NCI-H748 treated with DMSO at 0.1 percent for 48 hours (cell line): ENCODE measurements at places on chromosomes 16 and 17.

GRCh38 chr17:75590314-75590761 is 2.7 kb downstream of the MYO15B start:
- DNase-seq = peak; percentile 3

DNA sequence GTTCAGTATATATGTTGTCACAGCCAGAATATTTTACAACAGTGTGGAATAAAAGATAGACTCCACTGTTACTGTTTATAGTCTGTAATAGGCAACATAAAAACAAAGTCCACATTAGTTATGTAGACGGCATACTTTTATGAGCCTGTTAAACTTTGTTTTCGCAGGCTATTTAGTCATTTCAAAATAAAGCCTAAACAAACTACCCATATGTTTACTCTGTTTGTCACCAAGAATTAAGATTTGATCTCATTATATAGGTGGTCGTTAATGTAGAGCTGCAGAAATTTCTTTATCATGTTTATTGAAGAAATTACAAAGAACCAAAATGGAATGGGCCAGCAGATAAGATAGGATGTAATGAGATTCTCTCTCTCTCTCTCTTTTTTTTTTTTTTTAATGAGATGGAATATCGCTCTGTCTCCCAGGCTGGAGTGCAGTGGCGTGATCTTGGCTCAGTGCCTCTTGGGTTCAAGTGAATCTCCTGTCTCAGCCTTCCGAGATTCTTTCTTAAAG is 943.8 kb upstream of the SOX9 start:
- DNase-seq = no peak

- DNase-seq = peak; percentile 23
These were observed 33.8 kb upstream of the KPNB1 start for GRCh38 chr17:47615766-47616424.

DNA sequence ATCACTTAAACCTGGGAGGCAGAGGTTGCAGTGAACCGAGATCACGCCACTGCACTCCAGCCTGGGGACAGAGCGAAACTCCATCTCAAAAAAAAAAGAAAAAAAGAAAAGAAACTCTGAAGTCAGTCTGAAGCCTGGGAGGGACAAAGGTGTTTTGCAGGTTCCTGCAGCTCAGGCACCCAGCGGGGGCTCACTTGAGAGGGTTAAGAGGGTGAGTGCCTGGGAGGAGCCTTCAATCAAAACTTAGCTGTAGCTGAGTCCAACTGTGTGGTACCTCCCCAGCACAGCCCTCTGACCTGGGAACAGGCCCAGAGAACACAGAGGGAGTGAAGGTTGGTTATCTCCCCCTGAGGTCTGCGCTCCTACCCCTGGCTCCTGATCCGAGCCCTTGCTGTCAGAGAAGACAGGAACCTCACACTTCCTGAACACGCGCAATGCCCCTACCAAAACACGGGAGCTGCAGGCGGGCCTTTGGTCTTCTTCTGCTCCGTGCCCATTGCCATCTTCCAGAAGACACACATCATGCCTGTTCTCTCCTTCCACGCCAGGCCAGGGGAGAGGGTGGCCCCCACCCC is 20.4 kb upstream of the ZC3H18 start:
- no peak for DNase-seq

GRCh38 chr17:44972953-44973352 is 4.8 kb upstream of the C1QL1 start:
- DNase-seq = no peak

DNA sequence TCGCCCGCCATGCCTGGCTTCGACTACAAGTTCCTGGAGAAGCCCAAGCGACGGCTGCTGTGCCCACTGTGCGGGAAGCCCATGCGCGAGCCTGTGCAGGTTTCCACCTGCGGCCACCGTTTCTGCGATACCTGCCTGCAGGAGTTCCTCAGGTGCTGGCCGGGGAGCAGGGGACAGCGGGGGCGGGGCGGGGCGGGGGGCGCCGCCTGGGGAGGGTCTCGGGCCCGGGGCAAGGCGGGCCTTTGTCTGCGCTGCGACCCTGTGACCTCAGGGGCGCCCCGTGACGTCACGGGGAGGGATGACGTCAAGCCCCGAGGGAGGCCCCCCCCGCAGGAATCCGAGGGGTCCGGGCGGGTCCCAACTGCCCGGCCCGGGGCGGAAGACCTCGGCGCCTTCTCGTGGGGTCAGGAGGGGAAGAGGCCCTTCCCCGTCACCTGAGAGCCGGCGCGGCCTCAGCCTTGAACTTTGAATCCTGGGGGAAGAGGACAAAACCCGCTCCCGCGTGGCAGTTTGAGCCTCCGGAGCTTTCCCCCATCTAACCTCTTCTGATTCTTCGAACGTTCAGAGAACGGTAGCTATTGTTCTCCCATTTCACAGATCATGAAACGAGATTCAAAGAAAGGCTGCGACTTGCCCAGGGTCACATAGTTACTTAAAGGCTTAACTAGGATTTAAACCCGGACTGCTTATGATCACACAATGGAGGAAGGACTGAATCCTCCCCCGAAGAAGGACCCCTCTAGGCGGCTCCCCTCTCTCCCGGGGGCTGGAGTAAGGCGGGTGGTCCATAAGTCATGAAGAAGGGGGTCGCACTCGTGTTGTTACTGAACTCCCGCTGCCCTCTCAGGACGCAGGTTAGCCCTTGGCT is 527 bp downstream of the TRAF4 start:
- no peak for DNase-seq

GRCh38 chr16:16009401-16009800 is 60.0 kb downstream of the ABCC1 start:
- DNase-seq = no peak

GRCh38 chr16:68646953-68647659 is 2.0 kb downstream of the CDH3 start:
- DNase-seq = no peak

DNA sequence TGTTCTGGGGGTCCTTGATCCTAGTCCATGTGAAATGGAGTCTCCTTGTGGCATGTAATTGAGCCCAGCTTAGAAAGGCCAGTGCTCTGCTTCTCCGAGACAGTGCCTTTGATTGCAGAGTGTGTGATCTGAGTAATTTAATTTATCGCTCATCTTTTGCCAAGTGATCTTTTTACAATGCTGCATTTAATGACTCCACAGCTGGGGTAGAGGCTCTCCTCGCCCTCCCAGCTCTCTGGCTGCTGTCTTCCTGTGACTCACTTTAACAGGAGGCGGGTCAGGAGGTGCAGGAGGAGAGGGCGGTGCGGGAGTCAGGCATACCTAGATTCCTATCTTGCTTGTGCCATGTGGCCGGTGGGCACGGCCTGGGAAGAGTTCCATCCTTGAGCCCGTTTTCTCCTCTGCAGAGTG is 113.4 kb upstream of the FOXF1 start:
- DNase-seq = no peak

- DNase-seq = no peak
These were observed 266.5 kb upstream of the PSMD7 start for GRCh38 chr16:74030000-74030706.

DNA sequence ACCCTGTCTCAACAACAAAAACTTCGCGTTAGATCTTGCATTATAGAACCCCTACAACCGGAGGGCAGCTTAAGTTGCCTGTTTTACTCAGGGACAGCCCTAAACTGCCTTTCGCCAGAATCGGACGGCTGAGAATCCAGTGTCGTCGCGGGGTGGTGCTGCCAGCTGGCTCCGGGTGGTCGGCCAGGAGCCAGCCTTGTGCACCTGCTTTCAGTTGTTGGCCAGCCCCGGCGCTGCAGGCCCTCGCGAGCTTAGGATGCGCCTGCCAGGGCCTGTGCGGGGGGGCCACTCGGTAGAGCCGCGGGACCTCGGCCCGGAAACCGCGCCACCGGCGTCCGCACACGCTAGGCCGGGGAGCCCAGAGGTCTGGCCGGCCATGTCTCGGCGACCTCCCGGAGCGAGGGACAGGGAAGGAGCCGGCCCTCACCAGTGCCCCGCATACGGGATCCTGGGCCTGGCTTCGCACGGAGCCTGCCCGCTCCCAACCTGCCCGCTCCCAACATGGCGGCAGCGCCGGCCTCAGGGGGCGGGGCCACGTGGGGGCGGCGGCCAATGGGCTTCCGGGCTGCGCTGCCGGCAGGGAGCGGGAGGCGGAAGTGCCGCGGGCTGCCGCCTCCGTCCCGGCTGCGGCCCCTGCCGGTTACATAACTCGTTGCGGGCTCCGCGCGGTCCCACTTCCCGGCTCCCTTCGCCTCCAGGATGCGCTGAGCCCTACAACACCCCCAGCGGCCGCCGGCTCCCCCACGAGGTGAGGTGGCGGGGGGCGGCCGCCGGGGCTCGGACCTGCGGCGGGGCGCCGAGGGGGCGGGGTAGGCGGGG is 14.2 kb downstream of the NAA60 start:
- peak; percentile 45 for DNase-seq

DNA sequence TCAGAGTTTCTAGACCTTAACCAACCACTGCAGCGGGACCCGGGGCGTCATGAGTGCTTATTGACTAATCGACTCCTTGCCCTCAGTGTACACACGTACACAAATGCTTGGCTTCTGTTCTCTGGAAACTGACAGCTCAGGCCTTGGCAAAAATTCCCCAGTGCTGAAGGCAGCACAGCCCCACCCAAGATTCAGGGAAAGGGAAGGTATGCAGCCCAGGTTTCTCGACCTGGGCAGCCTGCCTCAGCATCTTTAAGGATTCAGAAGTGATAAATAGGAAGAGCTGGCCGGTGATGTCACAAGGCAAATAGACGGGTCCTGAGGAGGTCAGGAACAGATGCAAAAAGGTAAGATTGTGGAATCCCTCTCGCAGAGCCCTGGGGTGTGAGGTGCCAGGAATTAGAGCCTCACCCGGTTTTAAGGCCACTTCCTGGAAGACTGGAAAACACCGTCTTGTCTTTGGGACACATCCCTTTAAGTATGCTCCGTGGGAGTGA is 9.0 kb upstream of the CDH3 start:
- DNase-seq = no peak

DNA sequence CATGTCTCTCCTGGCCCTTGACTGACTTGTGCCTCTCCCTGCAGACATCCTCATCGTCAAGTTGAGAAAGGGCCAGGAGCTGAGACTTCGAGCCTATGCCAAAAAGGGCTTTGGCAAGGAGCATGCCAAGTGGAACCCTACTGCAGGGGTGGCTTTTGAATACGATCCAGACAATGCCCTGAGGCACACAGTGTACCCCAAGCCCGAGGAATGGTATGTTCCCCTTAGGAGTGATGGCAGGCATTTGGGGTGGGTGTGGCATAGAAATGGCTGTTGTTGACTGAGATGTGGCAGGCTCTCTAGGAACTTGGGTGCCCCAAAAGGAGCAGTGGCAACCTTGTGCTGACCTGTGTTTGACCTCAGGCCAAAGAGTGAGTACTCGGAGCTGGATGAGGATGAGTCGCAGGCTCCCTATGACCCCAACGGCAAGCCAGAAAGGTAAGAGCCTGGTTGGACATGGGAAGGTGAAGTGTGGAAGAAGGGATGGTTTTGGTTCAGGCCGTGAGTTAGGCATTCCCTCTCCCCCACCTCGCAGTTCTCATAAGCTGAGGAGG is 7.5 kb downstream of the POLR2C start:
- DNase-seq = no peak

DNA sequence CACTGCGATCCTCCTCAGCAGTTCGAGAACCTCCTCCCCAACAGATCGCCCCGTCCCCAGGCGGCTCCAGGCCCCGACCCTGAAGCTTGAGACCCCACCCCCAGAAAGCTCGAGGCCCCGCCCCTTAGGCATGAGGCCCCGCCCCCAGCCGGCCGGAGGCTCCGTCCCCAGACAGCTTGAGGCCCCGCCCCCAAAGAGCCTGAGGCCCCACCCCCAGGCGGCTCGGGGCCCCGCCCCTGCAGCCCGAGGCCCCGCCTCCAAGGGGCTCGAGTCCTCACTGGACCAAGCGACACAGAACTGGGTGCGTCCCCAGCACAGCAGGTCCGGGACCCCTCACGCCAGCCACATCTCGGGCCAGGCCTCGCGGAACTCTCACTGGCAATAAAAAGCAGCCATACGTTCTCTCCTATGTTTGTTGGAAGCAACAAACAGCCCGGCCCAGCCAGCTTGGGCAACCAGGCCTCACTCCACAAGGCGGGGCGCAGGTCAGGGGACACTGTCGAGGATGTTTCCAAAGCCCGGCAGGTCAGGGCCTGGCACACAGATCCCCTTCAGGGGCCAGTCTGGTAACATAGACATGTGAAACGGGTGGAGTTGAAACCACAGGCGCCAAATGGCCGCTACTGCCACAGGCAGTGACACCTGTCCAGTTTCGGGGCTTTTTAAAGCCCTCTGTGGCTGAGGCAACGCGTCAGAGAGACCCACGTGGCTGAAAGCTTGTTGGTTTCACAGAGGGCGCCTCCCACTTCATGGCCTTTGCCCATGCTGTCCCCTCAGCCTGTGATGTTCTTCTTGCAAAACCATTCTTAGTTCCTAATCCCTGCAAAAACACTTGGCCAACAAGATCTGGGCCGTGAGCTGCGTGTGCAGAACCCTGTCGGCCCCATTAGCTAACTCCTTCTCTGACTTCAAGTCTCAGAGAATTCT is 224.2 kb downstream of the PARN start:
- DNase-seq = no peak

- DNase-seq = no peak
These were observed 57.8 kb downstream of the ENGASE start for GRCh38 chr17:79132271-79133064.

GRCh38 chr17:34663714-34664113 is 84.3 kb downstream of the TMEM132E start:
- no peak for DNase-seq

- DNase-seq = peak; percentile 10
These were observed 3.3 kb downstream of the CDK5R1 start for GRCh38 chr17:32490101-32490482.

DNA sequence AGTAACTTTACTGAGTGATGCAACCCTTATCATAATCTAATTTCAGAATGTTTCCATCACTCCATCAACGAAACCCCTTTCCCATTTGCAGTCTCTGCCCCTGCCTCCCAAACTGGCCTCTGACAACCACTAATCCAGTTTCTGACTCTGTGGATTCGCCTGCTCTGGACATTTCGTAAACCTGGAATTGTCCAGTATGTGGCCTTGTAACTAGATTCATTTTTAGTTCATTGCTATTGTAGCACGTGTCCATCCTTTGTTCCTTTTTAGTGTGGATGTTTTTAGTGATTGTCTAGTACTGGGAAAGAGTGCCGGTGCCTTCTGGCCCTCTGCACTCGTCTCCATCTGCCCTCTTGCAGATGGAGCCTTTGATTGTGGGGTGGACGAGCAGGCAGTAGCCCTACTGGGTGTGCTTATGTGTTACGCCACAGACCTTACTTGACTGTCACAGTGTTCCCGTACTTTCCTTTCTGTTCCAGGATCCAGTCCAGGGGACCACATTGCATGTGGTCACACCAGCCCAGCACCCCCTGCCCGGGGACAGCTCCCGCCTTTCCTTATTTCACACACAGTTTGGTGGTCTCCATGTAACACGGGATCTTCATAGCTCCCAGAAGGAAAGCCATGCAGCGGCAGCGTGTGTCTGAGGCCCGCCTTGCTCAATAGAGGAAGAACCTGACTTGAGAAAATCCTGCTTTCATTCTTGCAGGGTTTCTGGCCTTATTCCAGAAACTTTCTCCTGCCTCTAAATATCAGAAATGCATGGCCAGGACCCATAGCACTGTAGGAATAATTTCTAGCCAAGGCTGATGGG is 8.8 kb downstream of the KIAA0513 start:
- no peak for DNase-seq
